SK-N-DZ (cell line): ENCODE measurements at places on chromosomes 16 and 17.

DNA sequence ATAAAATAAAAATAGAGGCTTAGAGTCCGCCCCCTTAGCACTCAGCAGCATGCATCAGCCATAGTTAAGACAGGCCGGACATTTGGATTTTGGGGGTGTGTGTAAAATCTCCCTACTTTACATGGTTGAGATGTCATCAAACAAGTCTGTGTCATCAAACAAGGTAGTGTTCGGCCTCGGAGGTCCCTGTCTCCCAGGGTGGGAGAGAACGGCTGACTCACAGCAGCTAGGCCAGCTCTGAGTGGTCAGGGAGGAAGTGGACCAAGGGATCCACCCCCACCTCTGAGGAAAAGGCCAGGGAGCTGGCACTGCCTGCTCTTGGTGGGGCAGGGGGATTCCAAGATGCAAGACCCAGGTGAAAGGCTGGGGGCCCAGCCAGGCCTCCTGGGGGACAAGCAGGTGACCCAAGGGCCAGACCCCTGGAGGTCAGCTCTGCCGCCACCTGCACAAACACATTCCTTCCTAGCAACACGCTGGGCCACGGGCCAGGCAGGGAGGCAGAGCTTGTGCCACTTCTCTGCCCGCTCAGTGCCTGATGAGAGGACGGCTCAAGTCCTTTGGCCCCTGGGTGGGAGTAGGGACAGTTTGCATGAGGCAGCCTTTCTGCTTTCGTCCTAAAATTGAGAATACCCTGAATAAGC, 28.5 kb downstream of the KIFC3 start:
- DNase-seq: no peak

DNA sequence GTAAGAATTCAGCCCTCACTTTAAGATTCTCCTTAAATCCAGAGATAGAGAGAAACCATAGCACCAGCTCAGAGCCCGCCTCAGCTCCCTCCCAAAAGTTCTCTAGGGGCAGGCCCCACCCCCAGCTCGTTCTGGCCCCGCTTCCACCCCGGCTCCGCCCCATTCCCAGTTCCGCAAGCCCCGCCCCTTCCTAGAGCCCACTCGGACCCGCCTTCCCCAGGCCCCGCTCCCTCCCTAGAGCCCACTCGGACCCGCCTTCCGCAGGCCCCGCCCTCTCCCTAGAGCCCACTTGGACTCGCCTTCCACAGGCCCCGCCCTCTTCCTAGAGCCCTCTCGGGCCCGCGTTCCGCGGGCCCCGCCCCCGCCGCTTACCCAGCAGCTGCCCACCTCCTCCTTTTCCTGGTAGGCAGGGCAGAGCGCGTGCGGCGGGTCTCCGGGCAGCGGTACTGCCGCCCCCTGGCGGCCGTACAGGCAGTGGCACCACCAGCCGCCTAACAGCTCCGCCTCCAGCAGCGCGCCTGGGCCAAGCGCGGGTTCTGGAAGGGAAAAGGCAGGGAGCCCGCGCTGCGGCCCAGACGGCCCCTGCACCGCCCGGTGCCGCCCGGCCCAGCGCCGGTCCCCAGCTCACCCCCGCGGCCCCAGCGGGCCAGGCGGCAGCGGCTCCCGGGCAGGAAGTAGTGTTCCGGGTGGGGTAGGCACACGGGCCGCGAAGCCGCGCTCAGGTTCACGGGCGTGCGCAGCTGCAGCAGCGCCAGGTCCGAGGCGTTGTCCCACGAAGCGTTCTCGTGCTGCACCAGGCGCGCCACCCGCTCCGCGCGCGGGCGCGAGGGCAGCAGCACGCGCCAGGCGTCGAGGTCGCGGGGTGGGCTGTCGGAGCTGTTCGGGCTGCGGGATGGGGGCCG, 6.8 kb upstream of the PRSS8 start:
- DNase-seq: peak; percentile 98

- DNase-seq: no peak
These were observed 1.4 kb downstream of the ERCC4 start for GRCh38 chr16:13921328-13921727.

GRCh38 chr17:67467500-67468455, 90.7 kb downstream of the PITPNC1 start:
- DNase-seq: peak; percentile 85

GRCh38 chr17:31561469-31562375, 170.2 kb downstream of the RAB11FIP4 start:
- DNase-seq: no peak

GRCh38 chr16:81583893-81584631, 139.5 kb downstream of the CMIP start:
- no peak for DNase-seq

DNA sequence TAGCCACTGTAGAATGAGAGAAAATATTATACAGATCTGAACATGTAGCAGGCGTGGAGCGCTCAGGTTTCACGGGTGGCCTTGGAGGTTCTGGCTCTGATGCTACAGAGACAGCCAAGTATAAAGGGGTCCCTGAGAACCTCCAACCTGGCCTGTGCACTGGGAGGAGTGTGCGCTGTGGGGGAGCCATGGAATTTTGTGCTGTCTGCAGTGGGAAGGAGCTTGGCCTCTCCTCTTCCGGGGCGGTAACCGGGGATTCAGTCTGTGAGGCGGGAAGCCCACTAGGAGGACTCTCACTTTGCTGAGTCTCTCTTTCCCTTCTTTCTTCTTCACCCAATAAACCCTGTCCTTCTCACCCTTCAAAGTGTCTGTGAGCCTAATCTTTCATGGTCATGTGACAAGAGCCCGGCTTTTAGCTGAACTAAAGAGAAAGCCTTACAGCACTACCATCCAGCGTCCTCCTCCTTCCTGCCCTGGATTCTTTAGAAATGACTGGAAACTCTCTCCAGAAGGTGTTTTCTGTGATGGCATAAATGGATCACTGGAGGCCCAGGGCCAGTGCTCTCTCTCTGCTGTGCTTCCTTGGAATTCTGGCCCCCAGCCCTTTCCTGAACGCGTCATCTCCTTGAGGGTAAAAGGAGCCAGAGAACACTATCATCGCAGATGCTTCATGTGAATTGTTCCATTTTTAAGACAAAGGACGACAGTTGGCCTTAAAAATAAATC, 232.1 kb upstream of the CACNG5 start:
- no peak for DNase-seq
